Left kidney (tissue), 8 donors: ENCODE measurements at places on chromosomes 16 and 17. TPM values are rescaled to one million over a fixed set of nuclear protein-coding genes. Genes with fewer than 3 reads are reported as not detected.
A peak's percentile ranks its signal among the peaks of the same experiment; 100 is the strongest.

- DNase-seq = no peak
These were observed 670.7 kb downstream of the MAF start for GRCh38 chr16:78929841-78930240.

RGS9 gene
- polyA plus RNA-seq = 17.7 TPM

KRT28 gene
- polyA plus RNA-seq = not detected

PPY gene
- 0.45 TPM for polyA plus RNA-seq

DNA sequence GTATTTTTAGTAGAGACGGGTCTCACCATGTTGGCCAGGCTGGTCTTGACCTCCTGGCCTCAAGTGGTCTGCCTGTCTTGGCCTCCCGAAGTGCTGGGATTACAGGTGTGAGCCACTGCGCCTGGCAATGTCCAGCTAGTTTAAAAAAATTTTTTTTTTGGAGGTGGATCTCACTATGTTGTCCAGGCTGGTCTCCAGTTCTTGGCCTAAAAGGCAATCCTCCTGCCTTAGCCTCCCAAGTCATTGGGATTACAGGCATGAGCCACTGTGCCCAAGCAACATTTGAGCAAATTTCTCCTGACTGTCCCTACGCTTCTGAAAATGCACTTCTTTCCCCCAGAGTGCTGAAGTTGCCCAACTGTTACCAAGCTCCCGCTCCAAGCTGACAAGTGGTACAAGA is 8.0 kb downstream of the MAP3K14 start:
- no peak for DNase-seq

DNA sequence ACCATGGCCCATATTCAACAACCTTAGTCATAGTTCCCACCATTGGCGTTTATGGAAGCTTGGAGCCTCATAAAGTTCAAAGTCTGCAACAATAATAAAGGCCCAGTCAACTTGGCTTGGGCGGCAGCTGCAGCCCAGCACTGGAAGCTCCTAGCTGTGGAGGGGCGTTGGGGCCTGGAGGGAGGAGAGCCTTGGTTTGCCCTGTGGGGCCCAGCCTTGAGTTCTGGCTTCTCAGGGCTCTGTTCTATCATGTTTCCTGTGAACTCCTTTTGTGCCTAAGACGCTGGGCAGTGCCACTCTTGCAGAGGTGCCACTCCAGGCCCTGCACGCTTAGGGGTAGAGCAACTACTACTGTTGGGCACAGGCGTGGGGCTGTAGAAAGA is 927 bp upstream of the ENGASE start:
- no peak for DNase-seq

DNA sequence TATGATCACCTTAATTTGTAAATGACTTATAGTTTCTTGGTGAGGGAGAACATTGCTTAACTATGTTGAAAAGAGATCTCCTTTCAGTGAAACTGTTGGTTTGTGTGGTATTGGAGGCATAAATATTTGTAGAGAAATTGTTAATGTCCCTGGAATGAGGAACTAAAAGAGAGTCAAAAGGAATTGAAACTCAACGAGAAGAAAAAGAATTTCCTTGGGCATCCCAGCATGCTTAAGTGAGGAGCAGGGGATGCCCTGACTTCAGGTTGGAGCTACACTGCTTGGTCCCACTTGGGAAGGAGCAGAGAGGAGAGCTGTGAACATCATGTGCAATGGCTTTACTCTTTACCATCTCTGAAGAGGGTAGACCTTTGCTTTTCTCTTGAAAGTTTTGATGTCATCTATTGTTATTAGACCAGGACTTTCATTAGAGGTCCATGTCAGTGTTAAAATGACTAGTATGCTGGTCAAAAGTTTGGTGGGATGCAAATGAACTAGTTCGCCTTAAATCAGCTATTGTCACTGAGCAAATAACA is 21.7 kb downstream of the KRT23 start:
- no peak for DNase-seq

TP53TG3 gene
- not detected for polyA plus RNA-seq

MYH8 gene
- polyA plus RNA-seq = 0.70 TPM

VPS35 gene
- polyA plus RNA-seq = 164 TPM

C17orf113 gene
- 4.7 TPM for polyA plus RNA-seq

- peak; percentile 66 for DNase-seq
These were observed 749 bp downstream of the GRIN2A start for GRCh38 chr16:10181196-10182162.

GRCh38 chr16:6103561-6103960 is 1006.0 kb upstream of the EEF2KMT start:
- no peak for DNase-seq

RASD1 gene
- 0.73 TPM for polyA plus RNA-seq

- no peak for DNase-seq
These were observed 1.1 kb downstream of the C17orf107 start for GRCh38 chr17:4900231-4901107.

DNA sequence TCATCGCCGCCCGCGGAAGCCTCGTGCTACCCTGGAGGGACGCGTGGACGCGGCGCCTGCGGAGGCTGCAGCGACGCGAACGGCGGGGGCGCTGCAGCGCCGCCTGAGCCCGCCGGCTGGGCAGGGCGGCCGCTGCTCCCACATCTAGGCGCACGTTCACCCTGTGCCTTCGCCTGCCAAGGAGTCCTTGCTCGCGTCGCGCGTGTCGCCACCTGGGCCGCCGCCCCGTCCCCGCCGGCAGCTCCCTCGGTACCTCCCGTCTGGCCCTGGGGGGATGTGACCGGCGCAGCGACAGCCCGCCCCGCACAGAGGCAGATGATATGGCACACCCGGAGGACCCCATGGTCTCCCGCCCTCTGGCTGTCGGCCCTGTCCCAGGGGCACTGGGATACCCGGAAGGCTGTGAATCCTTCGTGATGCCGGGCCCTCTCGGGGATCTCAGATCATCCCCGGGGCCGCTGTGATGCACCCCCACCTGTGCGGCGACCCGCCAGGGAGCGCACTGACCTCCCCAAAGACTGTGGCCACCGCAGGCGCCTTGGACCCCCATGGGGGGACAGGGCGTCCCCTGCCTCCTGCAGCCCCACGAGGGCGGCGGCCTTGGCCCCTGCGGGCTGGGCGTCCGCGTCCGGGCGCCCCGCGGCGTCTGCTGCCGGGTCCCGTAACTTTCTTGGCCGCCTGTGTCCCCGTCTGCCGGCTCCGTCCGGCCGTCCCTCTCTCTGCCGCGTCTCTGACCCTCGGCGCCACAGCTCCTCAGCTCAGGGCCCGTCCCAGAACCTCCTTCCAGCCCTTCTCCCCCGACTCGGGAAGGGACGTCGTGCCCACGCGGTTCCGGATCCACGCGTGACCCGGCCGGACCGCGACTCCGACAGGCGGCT is 689 bp upstream of the TBC1D24 start:
- no peak for DNase-seq

GRCh38 chr16:53597776-53598175 is 94.8 kb upstream of the AKTIP start:
- no peak for DNase-seq

GRCh38 chr17:82600731-82601446 is 47.4 kb downstream of the WDR45B start:
- no peak for DNase-seq

KRTAP4-9 gene
- polyA plus RNA-seq = not detected

DNA sequence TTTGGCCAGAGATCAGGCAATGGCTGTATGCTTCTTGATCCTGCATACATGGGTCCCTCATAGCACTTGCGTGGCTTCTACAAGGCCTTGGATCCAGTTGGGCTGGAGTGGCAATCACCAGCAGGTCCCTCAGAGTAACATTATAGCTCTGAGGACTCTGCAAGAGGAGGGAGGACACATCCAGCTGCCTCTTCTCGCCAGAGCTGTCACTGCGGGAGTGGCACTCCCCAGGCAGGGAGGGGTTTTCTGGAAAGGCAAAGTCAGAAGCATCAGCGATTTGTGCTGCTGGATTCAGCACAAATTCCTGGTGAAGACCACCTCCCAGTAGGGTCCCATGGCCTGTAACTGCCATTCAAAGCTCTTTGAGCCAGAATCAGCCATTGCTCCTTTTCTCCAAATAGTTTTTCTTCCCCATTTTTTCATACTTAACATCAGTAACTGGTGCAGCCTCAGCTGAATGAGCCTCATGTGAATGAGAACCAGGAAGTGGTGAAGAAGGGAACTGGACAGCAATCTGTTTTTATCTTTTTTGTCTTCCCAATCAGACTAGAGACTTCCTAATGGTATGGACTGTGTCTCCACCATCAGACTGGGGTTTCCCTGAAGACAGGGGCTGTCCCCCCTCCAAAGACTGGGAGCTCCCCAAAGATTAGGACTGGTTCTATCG is 40.6 kb upstream of the HOXB13 start:
- no peak for DNase-seq

TPSG1 gene
- 0.85 TPM for polyA plus RNA-seq

- DNase-seq = no peak
These were observed 115.7 kb downstream of the ZNF423 start for GRCh38 chr16:49740256-49740655.

ZACN gene
- 14.2 TPM for polyA plus RNA-seq

DNA sequence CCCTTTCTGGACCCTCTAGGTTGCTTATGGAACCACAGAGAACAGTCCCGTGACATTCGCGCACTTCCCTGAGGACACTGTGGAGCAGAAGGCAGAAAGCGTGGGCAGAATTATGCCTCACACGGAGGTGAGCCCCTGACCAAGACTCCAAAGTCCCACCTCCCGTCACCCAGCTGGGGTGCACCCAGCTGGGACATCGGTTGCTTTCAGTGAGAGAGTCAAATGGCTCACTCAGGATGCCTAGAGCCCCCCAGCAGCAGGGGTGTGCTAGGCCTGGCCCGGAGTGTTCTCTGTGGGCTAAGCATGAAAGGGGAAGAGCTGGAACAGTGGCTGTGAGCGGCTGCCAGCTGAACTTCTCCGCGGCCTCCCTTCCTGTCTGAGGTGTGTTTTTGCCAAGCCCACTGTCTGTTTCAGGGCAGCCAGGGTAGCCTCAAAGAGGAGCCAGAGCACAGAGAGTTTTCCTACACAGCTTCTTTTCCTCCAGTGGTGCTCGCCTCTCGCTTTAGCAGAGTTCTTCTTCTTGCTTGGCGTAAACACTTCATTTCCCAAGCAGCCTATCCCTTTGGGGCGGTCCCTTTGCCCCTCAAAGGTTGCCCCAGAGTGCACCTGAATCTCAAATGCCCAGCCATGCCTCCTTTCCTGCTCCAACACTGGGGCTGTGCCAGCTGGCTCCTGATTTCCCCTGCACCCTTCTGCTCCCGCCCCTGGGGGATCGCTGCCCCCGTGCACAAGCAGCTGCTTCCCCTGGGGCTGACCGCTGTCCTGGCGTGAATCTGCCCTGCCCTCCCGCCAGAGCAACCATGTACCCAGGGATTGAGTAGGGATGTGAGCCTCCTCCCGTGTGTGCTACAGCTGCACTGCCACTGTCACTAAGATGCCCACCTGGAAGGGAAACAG is 2.6 kb upstream of the CHAD start:
- DNase-seq = no peak

DNA sequence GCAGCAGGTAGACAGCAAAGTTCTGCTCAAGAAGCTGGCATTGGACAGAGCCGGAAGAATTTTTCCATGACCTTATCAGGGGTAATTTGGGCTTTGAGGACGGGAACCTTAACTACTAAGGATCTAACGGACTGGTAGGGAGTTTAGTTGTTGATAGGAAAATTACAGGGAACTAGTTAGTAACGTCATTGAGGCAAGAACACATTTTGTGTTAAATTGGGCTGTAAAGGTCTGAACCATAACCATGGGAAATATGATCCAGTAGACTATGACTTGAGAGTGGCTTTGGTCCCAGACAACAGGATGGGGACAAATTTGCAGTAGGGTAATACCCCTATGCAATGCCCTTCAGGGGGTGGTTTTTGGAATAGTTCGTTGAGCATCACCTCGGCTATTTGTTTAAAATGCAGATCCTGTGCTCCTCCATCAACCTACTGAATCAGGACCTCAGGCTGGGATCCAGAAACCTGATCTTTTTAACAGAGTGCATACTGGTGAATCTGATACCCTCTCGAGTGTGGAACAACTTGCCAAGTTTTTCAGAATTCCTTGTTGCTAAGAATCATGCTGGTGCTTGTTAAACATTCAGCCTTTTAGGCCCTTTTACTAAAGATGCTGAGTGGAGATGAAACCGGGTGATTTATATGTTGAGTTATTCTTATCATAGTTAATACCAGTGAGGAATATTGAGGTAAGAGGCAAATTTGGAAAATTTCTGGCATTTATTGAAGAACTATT is 255.1 kb downstream of the MAP2K6 start:
- no peak for DNase-seq

DNA sequence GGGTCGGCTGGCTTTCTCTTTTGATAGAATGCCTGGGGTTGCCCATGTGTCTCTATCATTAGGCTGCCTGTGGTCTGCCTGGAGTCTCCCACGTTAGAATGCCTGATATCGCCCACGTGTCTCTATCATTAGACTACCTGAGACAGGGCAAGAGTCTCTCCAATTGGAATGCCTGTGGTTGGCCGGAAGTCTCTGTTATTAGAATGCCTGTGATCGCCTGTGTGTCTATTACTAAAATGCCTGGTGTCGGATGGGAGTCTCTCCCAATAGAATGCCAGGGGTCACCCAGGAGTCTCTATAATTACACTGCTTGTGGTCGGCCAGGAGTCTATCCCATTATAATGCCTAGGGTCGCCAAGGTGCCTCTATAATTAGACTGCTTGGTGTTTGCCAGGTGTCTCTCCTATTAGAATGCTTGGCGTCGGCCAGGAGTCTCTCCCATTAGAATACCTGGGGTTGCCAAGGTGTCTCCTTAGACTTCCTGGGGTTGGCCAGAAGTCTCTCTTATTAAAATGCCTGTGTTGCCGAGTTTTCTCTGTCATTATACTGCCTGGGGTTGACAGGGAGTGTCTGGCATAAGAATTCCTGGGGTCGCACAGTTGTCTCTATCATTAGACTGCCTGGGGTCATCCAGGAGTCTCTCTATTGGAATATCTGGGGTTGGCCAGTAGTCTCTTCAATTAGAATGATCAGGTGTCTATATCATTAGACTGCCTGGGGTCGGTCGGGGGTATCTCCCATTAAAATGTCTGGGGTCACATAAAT is 2272.8 kb downstream of the TP53TG3F start:
- DNase-seq = no peak

DNA sequence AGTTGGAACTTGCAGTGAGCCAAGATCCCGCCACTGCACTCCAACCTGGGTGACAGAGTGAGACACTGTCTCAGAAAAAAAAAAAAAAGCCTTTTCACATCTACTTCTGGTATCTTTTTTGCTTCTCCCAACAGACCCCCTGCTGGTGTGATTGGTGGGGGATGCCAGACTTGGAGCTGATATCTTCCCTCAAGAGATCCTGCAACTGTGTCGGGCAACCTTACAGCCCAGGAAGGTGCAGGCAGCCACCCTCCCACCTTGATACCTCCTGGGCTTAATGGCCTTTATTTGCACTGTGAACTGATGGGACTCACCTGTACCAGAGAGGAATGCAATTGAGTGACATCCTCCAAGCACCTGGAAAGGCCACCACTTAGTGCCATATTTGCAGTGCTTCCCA is 142.3 kb downstream of the RGS9 start:
- DNase-seq = no peak
